Renal cortical epithelial cell (primary cell): ENCODE measurements at places on chromosomes 7 and 10. TPM values are rescaled to one million over a fixed set of nuclear protein-coding genes. Genes with fewer than 3 reads are reported as not detected.

Gene NKX2-3
- not detected in 2 replicates for total RNA-seq

Gene ATOH7
- 0.05 TPM in 1 of 2 replicates, not detected in the other for total RNA-seq

Gene KCP
- total RNA-seq: 1.9 and 6.8 TPM in 2 replicates

Gene NEURL1
- total RNA-seq: 0.05 and 1.4 TPM in 2 replicates

Gene ANKRD7
- total RNA-seq: 3.6 and 4.6 TPM in 2 replicates

DNA sequence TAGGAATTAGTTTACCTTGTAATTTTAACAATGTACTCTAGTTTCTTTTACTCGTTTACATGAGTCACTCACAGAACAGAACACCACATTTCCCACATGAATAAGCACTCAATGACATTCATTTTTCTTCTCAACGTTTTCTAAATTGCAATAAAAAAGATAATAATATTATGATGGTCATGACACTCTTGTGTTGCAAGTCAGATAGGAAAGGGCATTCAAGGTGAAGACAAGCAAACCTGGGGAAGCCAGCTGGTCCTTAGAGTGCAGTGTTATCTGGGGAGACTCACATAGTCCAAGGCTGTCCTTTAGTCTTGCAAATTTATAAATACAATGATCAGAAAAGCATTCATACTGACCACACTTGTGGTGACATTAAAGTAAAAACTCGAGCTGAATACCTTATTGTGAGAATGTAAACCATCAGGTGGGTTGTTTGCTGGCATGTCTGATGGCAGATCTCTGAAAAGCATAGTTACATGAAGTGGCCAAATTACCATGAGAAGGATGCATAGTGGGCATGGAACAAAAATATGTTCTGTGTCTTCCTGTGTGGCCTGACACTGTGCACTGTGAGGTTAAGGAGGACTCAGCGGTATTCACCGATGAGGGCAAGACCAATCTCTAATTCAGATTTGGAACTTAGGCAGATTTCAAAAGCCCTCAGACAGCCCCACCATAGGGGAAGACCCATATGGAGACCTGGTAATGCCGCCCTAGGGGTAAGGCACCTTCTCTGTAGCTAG is 158.9 kb upstream of the ASAH2 start:
- DNase-seq: no peak

DNA sequence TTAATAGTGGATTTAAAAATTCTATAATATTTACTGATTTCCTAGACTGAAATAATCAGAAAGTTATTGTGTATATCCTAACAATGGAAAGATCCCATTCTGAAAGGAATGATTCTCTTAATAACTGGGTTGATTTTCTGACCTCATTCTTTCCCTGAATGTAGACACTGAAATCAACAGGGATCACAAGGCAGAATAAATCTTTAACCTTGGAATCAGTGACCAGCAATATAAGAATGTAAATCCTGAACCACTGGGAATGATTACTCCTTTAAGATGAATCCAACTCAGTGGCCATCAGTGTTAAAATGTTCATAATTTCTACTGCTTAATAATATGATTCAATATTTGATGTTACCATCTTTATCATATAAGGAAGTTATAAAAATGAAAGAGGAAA is 47.6 kb downstream of the ANKRD26 start:
- DNase-seq: peak; percentile 64

GRCh38 chr10:110118891-110119621 is 88.3 kb upstream of the MXI1 start:
- peak; percentile 23 for DNase-seq

GRCh38 chr7:859359-860030 is 16.9 kb upstream of the GET4 start:
- no peak for DNase-seq

- no peak for DNase-seq
Observed at GRCh38 chr7:133040178-133040577, 41.7 kb downstream of the CHCHD3 start.

GRCh38 chr7:26200444-26201246 is at the start of gene HNRNPA2B1:
TSS of gene HNRNPA2B1 (minus strand) at chr7:26200746. CDS start at chr7:26200577, 169 bp downstream.
- DNase-seq: peak; percentile 94

DNA sequence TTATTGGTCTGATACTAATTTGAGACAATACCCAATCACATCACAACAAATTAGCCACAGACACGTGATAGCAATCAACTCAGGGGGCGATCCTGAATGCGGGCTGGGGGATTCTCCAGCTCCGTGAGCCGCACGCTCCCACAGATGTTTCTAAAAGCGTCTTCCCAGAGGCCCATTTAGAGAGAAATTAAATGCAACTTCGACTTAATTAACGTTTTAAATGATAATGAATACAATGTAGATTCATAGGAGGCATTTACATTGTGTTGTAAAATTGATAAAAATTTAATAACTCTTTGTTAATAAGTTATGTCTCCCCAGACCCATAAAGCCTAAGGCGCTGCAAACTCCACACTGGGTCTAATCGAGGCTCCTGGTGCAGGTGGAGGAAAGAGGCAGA is 642.6 kb downstream of the KCNMA1 start:
- DNase-seq: no peak

DNA sequence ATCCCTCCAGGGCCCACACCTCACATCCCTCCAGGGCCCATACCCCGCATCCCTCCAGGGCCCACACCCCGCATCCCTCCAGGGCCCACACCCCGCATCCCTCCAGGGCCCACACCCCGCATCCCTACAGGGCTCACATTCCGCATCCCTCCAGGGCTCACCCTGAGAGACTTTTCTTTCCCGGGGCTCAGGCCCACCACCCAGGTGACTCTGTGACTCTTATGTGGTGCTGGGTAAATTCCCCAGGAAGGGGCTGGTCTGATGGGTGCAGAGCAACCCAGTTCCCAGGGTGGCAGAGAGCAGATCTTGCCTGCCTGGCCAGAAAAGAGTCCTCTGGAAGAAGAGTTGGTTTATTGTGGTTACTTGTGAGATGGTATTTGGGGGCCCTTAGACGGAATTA is 290.7 kb downstream of the TCERG1L start:
- DNase-seq: no peak

DNA sequence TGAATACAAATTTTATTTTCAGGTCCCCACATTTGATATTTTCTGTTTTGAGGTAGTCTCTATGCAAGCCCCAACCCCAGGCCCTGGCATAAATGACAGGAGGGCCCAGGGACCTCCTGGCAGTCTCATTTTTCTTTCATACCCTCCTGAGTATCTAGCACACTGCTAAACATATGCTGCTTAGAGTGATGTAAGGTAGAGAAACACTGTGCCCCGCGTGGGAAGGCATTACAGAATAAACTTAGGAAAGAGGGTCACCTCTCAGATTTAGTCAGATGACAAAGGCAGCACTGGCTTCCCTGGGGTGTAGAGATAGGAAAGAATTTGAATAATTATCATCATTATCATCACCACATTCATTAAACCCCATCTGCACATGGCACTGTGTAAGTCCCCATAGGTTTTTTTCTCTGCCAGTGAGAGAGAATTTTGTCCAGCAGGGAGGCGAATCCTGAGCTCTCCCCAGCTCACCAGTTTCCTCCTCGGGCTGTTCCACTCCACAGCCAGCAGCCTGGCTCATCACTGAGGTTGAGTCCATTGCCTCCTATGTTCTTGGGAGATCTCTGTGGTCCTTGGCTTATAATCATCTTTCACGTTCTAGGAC is 507.3 kb upstream of the GALNT17 start:
- DNase-seq: no peak

DNA sequence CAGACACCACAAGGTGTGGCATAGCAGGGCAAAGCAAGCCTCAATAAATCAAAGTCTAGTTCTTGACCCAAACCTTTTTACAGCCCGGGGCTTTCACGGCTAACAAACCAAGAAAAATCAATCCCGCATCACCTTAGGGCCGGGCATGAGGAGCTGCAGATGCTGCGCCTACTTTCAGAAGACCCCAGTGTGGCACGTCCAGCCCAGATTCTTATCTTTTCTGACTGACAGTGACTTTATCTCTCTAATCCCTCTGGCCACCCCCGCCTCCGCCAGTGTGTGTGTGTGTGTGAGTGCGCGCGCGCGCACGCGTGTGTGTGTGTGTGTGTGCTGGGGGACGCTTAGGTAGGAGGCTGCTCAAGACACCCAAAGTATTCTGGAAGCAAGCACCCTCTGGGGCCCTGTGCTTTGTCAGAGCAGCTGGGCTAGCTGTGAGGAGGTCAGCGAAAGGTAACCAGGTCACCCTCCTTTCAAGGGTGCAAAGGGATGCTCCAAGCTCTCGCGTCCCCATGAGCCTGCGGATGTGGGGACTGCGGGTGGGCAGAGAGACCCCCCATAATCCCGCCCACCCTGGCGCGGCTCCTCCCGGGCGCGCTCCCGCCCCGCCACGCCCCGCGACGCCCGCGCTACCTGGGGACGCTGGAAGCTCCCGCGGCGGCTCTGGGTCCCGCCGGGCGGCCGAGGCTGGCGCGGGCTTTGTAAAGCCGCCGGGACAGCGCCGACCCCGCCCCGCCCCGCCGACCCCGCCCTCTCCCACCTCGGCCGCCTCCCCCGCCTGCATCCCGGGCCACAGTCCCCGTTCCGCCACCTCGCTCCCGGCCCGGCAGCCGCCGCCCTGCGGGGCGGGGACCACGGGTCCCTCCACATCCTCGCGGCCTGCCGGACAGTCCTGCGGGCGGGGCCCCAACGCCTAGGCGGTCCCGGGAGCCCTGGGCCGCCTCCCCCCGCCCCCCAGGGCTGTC is 57.1 kb upstream of the RHOBTB1 start:
- DNase-seq: peak; percentile 3

DNA sequence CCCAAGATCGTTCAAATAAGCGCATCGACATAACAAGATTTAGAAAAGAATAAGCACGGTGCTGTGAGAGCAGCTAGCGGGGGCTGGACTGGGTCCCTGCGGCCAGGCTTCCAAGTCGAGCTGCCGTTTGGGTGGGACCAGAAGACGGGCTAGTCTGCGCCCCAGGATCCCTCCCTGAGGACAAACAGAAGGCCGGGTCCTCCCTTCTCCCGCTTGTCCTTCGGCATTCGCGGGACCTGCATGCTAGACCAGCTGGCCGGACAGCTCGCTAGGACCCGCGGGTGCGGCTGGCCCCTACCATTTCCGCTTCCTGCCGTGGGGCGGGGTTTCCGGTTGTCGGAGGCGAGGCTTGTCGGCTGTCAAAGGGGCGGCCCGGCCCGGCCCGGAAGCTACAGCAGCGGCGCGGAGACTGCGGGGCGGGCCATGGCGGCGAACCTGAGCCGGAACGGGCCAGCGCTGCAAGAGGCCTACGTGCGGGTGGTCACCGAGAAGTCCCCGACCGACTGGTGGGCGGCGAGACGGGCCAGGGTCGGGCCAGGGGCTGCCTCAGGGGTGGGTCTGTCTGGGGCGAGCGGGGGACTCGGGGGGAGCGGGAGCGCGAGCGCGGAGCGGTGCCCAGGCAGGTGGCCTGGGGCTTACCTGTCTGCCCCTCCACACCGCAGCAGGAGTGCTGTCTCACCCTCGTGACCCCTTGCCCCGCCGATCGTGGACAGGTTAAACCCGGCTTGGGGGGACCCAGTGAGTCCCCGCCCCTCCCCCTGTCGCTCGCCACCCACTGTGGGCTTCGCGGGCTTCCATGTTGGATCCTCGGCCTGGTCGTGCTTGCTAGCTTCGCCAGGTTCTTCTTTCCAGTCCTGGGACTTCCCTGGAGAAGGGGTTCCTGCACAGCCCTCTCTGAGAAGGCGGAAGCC is at the start of gene DBNL:
Gene DBNL, plus strand, starts transcription at position 388 of the 911 bp plus-strand sequence. Its CDS starts 36 bp downstream, at position 424.
- DNase-seq: peak; percentile 67

GRCh38 chr10:7563770-7564169 is 103.0 kb downstream of the ITIH5 start:
- DNase-seq: no peak

DNA sequence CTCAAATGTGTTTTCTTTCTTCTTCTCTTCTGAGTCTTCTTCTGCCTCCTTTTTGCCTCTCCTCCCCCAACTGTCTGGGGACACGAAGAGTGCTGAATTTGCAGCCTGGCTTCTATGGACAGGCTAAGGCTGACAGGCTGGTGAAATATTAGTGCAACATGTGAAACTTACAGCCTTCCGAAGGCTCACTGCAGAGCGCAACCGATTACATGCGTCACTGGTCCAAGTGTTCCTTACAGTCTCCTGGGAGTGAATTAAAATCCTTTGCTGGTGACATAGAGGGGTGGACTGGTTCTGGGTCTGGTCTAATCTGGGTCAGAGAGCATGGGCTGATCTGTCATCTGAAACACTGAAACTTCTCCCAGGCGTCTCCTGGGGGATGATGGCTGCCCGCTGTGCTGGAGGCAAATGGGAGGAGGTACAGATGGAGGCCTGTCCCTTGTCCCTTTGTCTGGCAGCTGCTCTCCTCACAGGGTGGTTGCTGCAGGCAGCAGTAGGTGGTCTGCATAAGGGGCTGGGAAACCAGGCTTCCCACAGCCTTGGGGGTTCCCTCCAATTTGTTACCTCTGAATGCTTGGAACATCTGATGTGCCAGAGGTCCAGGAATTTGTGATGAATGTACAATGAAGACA is 143.8 kb upstream of the BMPER start:
- DNase-seq: no peak

DNA sequence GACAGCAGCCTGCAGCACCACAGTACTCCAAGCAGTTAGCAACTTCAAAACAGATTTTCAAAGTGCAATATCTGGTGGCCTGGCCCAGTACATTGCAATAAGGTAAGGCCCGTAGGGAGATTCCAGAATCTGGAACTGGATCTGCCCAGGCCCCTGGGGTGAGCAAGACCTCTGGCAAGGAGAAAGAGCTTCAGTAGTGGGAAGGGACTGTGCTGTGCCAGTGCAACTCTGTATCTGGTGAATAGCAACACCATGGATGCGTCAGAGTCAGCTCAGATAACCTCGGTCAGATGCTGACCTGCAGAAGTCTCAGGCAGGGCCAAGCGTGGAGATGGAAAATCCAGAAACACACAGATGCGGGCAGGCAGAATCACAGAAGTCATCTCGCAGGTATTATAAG is 30.3 kb downstream of the ELMO1 start:
- no peak for DNase-seq

- DNase-seq: no peak
Observed at GRCh38 chr7:87336136-87336535, 9.3 kb upstream of the CROT start.

- DNase-seq: no peak
Observed at GRCh38 chr10:100372415-100373297, 25.6 kb downstream of the SCD start.

- DNase-seq: peak; percentile 66
Observed at GRCh38 chr10:11810313-11810766, 12.8 kb upstream of the PROSER2 start.

DNA sequence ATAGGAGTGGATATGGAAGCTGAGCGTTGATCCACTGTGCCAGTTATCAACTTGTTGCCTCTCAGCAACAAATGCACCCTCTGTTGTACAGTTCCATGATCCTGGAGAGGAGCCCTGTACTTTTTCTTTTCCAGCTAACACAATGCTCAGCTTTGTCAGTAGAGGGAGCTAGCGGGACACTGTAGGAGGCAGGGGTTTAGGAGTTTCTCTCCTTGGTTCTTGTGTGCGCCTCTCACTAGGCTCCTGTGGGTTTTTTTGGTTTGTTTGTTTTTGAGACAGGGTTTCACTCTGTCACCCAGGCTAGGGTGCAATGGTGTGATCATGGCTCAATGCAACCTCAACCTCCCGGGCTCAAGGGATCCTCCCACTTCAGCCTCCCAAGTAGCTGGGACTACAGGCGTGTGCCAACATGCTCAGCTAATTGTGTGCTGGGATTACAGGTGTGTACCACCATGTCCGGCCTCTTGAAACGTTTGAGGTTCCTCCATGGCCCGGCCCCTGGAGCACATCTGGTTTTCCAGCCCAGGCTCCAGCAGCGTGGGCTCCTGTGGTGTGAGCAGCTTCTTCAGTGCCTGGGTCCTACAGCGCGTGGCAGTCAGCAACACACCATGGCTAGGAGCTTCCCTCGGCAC is 12.0 kb upstream of the MARVELD1 start:
- DNase-seq: peak; percentile 70
